Fibroblast of lung (primary cell): ENCODE measurements at places on chromosomes 2 and 18. TPM values are rescaled to one million over a fixed set of nuclear protein-coding genes. Genes with fewer than 3 reads are reported as not detected.

The DNAJC5G gene
- total RNA-seq = not detected in 2 replicates

The KCTD1 gene
- 7.4 and 8.4 TPM in 2 replicates for total RNA-seq

The NT5DC4 gene
- total RNA-seq = not detected in 2 replicates

The INSIG2 gene
- total RNA-seq = 7.7 and 9.9 TPM in 2 replicates

The SP140 gene
- total RNA-seq = 0.26 and 0.33 TPM in 2 replicates

The OR6B2 gene
- total RNA-seq = not detected in 2 replicates

GRCh38 chr2:125874564-125874963 is 781.4 kb upstream of the GYPC start:
- DNase-seq = no peak

- DNase-seq = peak; percentile 51
These were observed 281.8 kb upstream of the ZEB2 start for GRCh38 chr2:144801766-144802165.

GRCh38 chr2:175228179-175228578 is 46.7 kb upstream of the ATP5MC3 start:
- no peak for DNase-seq

DNA sequence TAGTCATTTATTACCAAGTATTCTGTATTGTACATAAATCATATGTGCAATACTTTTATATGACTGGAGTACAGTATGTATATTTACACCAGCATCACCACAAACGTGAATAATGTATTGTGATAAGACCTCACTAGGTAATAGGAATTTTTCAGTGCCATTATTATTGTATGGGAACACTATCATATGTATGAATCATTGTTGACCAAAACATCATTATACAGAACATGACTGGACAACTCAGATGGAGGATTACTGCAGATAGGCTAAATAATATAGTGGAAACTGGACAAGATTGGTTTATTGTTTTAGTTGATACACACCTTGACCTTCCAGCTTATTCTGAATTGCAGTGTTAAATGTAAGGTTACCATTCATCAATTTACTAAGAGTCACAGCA is 33.4 kb downstream of the VAPA start:
- DNase-seq = no peak

GRCh38 chr2:46335391-46336282 is 38.4 kb downstream of the EPAS1 start:
- DNase-seq = peak; percentile 88

DNA sequence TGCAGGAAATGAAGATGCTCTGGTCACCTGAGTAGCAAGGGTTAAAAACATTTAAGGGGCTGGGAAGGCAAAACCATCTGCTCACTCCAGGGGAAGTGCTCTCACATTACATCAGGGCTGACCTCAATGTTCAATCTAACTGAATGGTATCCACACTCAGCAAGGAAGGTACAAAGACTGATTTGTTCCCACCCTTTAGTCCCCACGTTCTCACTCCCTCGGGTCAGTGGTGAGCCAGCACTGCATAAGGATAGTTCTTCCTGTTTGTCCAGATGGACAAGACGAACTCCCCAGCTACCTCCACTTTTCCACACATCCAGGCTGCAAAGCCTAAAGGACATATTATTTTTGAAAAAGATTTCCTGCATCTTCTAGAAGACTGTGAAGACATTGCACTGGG is 126.6 kb upstream of the SLC14A2 start:
- DNase-seq = no peak

DNA sequence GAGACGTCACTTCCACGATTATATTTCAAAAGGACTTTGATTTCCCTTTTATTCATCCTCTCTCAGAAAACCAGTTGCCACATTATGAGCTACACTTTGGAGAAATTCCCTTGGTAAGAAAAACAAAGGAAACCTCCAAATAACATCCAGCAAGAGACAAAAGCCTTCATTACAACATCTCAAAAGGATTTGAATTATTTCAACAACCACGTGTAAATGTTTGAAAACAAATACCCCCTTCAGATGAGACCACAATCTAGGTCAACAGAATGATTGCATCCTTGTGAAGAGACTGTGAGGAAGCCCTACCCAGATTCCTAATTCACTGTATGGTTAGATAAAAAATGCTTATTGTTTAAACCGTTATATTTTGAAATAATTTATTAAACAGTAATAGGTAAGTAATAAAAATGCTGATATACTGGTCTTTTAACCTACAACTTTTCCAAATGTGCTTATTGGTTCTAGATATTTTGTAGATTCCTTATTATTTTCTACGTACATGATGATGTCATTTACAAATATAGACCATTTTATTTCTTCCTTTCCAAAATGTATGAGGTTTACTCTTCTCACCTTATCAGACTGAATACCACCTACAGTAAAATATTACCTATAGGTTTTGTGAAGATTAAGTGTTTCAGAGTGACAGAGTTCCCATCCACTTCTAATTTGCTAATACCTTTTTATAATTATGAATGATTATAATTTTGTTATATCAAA is 922.7 kb upstream of the CHAC2 start:
- DNase-seq = peak; percentile 51

DNA sequence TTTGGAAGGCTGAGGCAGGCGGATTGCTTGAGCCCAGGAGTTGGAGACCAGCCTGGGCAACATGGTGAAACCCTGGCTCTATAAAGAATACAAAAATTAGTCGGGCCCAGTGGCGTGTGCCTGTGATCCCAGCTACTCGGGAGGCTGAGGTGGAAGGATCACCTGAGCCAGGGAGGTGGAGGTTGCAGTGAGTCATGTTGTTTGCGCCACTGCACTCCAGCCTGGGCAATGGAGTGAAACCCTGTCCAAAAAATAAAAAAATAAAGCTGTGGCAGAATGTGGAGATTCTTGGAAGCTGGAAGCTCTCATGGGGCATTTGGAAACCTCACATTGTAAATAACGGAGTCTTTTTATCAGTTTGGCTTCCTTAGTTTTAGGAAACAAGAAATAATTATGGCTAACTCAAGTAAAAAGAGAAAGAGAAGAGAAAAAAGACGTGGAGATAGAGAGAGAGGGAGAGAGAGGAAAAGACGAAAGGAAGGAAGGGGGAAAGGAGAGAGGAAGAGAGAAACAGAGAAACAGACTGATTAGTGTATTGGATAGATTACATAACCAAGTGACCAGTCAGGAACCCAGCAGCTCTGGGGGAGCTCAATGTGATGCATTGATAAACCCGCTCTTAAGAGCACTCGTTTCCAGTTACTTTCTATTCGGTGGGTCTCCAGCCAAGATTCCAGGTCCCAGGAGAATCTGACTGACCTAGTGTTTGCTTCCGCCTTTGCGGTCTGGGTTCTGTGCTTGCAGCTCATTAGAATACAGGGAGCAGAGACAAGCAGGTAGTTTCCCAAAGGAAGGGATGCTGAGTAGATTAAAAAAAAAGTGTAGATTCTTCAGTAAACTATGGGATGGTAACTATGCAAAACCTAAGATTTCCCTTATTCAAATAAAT is 1.1 kb upstream of the SPAST start:
- peak; percentile 61 for DNase-seq

DNA sequence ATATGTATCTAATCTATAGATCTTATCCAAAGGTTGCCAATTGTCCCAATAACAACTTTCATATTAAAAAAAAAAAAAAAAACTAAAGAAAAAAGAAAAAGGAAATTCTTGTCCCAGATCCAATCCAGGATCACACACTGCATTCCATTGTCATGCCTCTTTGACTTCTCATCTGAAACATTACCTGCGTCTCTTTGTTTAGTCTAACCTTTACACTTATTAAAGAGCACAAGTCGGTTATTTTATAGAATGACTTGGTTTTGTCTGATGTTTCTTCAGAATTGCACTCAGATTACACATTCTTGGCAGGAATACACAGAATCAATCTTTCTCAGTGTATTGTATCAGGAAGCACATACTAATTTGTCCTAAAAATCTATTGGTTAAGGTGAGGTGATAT is 392.5 kb upstream of the KLHL29 start:
- no peak for DNase-seq

- no peak for DNase-seq
These were observed 15.2 kb upstream of the NOSTRIN start for GRCh38 chr2:168787098-168787781.

DNA sequence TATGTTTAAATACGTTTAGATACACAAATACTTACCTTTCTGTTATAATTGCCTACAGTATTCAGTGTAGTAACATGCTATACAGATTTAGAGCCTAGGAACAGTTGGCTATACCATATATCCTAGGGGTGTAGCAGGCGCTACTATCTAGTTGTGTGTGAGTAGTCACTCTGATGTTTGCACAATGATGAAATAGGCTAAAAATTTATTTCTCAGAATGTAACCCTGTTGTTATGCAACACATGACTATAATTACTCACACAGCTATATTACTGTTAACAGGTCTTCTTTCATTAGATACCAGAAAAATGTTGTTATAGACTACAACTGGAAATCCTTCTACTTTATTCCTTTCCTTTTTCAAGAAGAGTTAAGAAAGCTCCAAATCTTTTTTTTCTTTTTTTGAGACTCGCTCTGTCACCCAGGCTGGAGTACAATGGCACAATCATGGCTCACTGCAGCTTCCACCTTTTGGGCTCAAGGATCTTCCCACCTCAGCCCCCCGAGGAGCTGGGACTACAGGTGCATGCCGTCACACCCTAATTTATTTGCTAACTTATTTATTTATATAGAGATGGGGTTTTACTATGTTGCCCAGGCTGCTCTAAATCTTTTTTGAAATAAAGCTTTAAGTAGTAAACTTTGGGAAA is 48.5 kb downstream of the C2orf74 start:
- peak; percentile 83 for DNase-seq

GRCh38 chr2:192123847-192124246 is 70.9 kb downstream of the TMEFF2 start:
- DNase-seq = peak; percentile 57

- peak; percentile 52 for DNase-seq
These were observed 3.2 kb downstream of the CFLAR start for GRCh38 chr2:201118961-201119854.

DNA sequence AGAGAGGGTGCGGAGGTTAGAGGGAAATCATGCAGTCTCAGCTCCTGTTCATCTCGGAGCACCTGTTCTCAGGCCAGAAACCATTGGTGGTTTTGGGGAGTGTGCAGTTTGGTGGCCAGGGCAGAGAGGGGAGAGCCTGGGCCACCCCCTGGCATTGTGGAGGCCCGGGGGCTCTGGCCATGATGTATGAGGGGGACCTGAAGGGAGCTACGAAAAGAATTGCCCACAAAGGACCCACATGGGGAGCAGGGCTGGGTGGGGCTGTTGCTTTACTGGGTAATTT is 87.7 kb downstream of the DGKD start:
- no peak for DNase-seq

DNA sequence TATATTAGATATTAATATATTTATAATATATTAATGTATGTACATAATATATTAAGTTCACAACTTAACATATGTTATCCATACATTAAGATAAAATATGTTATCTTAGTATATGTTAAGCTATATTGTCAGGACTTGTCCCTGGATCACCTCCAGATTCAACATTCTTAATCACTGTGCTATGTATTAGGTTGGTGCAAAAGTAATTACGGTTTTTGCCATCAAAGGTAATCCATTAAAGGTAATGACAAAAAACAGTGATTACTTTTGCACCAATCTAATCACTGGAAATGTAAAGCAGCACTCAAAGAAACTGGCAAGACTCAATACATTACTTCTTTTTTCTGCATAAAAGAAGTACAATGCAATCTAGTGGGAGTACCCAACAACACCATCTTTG is 1099.0 kb upstream of the SLC39A10 start:
- no peak for DNase-seq

DNA sequence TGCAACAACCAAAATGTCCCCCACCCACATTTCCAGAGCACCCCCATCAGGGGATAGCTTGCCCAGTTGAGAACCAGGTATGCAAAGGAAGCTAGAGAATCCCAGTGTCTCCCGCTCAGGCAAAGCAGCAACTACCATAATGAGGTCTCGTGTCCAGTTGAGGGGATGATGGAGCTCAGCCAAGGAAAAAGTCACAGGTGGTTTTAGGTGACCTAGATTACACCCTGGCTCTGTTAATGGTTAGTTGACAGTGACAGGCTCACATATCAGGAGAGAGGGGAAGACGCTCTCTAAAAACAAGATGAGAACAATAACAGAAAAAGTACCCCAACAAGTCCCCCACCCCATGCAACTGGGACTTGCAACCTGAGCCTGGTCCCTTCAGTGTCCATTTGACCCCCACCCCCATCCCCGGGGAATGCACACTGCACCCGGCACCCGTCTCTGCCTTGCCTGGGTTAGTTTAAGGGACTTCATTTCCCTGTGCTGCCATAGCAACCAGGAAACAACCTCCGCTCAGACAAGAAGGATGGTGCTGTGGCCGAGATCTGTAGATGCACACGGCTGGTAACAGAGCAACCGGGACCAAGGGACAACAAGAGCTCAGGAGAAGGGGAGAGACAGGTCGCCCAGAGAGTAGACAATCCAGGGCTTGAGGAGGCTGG is at the start of gene KIAA2012:
Gene KIAA2012, plus strand, starts transcription at position 519 of the 665 bp plus-strand sequence. CDS start 373 bp downstream, outside the sequence.
- no peak for DNase-seq

DNA sequence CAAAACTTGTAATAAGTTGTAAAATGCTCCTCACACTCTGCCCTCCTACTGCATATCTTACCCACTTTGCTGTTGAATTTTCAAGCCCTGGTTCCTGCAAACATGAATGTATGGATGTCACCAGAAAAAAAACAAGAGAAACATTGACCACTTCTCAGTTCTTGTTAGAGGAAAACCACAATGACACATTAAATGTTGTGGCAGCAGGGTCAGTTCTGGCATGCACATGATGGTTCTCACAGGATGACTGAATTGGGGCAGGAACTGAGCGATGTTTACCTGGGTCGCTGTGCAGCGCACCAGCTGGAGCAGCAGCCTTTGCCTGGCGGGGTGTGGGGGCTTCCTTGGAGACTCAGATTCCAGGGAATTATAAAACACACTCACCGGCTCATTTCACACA is 14.0 kb upstream of the PRKCE start:
- DNase-seq = peak; percentile 82

GRCh38 chr18:32775628-32776027 is 2.8 kb upstream of the KLHL14 start:
- no peak for DNase-seq

- DNase-seq = no peak
These were observed 69.6 kb downstream of the SRBD1 start for GRCh38 chr2:45541450-45541849.

DNA sequence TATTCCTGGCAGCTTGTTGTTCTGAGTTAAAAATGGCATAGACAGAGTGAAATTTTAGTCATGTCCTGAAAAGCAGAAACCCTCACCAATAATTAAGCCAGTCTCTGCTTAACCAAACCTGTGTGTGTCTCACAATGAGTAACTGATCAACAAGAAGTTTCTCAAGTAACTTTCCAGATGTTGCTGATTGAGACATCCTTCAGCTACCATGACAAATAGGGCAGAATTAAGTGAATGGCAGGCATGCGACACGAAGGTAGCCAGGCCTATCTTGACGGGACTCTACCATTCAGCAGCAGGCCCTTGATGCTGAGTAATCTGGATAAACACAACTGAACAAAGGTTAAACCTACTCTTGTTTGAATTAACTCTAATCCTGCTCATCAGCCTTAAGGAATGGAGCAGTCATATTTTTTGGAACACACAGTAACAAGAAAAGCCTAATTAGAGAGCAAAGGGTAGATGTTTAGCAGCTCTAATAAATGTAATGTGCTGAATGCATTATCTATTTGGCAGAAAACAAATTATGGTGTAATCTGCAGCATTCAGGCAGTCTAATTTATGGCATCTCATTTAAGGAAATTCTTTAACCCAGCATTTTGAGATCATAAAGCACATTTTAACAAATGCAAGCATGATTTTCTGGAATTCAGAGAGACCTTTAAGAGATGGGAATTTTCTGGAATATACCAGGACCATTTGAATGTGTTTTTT is 159.5 kb upstream of the EPHA4 start:
- DNase-seq = no peak
